Adrenal gland (tissue), 19 donors: ENCODE measurements at places on chromosomes 2 and 18.

- peak; percentile 40 for DNase-seq
These were observed 748 bp downstream of the FMNL2 start for GRCh38 chr2:152335726-152336118.

GRCh38 chr2:135948642-135949355 is 36.6 kb downstream of the DARS1 start:
- DNase-seq = no peak

DNA sequence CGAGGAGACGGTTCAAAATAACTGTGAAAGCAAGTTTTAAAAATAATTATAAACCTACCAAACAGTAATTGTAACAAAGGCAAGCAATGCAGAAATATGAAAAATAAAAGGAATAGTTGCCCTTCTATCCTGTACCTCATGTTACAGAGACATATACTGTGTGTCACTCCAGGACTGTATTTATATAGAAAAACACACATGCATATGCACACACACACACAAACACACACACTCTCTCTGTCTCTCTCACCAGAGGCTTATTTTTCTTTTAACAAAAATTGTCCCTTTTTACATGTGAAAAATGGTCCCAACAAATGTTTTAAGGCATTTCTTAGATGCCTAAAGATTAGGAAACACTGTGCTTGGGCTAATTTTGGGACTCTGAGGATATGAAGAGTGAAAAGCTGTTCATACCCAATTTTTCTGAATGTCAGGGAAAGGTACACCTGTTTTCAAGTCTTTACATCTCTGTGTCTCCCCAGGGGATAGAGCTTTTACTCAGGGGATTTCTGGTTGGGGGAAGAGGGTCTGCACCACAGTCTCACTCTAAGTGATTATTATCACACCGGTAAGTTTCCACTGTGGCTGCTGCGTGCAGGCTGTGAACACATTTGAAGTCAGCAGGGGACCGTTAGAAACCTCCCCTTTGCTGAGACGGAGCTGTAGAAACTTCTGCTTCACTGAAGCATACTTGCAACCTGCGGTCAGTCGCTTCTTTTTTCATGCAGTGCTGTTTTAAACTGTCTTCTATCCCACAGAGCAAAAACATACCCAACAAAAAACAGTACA is 51.4 kb upstream of the SPAG16 start:
- no peak for DNase-seq

DNA sequence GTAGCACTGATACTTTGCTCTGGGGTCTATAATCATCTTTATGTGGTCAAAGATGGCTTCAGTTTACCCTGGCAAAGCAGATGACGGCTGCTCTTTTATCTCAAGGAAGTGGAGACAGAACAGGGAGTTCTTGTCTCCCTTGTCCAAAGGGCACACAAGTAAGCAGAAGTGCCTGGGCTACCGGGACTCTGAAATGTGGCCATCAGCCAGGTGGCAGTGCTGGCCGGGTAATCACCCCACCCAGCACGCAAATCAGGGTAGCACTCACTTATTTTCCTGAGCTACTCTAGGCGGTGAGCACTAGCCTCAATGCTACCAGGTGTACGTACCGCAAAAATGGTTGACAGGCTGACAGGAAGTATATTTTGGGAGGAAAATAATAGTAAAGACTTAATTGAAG is 119.7 kb upstream of the ETAA1 start:
- no peak for DNase-seq

DNA sequence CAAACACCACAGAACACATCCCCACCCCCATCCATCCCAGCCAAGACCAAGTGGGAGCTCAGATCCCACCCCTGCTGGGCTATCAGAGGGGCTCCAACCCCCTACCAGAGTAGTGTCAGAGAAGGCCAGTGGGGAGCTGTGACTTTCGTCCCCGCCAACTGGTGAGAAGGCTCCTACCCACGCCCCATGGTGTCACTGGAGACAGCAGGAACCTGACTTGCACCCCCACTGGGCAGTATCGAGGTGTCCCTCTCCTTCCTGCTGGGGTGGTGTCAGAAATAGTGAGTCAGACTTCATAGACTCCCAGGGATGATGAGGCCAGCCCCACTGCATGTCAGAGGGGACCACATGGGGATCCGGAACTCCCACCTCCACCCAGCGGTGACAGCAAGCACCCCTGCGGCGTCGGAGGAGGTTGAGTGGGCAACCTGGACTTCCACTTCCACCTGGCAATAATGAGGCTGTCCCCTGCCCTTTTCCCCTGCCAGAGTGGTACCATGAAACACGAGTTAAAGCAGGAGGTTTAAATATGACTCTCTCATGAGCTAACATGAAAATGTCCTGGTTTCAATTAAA is 106.7 kb downstream of the CTIF start:
- DNase-seq = no peak

- no peak for DNase-seq
These were observed 32.6 kb downstream of the MRPL33 start for GRCh38 chr2:27804146-27804545.

- DNase-seq = no peak
These were observed 2.4 kb downstream of the SCYGR8 start for GRCh38 chr2:227748079-227748478.

DNA sequence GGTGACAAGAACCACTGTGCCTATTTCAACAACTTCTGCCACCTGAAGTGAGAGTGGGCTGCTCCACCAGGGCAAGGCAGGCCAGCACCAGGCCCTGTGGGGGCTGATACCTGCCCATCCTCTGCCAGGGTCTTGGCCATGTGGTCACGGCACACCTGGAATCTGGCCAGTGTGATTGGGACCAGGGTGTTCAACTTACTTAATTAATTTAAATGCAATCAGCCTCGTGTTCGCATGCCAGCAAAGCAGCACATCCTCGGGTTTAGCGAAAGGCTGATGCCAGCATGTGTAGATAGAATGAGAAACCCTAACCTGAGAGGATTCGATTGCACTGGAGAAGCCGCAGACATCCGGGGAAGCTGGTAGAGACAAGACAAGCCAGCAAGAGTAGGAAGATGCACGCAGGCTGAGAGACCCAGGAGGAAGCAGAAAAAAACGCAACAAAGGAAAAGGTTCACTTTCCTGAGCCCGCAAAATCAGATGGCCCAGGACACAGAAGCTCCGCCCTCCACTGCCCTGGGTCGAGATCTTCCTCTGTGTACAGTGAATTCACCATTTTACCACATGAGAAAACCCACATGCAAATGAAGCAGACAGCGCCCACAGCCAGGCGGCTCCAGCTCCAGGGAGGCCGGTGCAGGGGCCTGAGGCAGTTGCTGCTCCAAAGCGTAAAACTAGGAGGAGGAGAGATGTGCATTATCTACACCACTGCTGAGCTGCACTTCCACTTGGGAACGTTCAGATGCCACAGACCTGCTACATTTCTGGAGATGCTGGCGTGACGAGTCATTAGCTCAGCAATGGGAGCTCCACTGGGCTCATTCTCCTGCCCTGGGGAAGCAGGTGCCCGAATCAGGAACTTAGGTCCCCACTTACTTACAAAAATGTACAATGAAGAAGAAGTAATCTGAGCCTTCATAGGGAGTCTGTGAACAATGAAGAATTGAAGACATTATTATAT is 92.1 kb downstream of the TMEM18 start:
- DNase-seq = no peak

DNA sequence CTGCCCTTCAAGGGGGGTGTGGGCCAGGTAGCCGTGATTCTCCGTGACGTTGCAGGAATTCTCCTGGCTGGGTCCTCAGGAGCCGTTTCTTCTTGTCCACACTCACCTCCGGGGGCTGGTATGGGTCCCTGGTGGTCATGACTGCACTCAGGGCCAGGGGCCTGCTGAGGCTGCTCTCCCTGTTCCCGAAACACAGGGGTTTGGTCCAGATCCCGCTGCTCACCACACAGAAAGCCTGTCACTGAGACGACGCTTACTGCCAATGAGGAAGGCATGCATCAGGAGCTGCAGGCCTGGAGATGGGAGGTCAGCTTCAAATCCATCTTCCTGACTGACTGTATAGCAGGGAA is 160.7 kb downstream of the RTP5 start:
- peak; percentile 5 for DNase-seq

- no peak for DNase-seq
These were observed 146.6 kb upstream of the CHAC2 start for GRCh38 chr2:53620981-53621380.

- DNase-seq = no peak
These were observed 62.3 kb downstream of the ROCK1 start for GRCh38 chr18:21049306-21049705.

GRCh38 chr2:222521099-222521498 is 96.8 kb downstream of the SGPP2 start:
- DNase-seq = no peak

DNA sequence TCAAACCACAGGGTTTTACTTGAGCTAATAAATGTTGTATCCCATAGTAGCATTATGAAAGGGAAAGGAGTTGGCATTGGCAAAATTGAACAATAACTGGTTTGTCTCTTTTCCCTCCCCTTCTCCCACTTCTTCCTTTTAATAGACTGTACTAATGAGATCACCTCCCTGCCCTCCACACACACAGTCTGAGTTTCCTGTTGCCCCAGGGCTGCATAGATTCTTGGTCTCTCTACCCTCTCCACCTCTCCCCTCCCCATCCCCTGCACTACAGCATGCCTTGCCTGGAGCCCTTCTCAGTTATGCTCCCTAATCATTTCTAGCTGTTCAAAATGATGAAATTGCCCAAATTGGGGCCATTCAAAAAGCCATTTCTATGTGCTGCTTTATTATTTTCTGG is 37.2 kb upstream of the NEMP2 start:
- no peak for DNase-seq

DNA sequence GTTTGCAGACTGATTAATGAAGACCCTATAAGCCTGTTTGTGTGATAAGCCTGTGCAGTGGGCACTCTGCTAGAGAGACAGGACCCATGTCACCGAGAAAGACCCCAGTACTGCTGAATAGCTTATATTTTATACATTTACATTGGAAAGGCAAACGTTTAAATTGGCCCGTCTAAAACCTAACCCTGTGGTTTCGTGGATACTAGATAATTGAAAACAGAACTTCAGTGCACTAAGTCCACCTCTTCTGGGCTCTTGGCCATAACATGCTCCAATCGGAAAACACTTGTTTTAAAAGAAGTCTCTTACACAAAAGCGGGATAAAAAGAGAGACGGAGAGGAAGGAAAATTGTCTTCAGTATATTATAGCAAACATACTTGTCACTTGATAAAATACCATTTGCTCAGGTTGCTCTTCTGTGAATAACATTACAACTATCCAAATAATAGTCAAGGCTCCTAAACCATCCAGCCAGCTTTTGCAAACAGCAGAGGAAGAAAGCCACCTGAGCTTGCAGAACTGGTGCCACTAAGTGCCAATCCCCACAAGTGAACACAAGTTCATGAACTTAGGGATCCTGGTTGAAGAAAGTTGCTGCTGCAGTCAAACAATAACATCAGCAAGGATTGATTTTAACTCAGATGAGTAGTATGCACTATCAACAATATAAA is 218.4 kb upstream of the FN1 start:
- DNase-seq = no peak

- no peak for DNase-seq
These were observed 87.7 kb upstream of the LRP1B start for GRCh38 chr2:142218471-142218870.

DNA sequence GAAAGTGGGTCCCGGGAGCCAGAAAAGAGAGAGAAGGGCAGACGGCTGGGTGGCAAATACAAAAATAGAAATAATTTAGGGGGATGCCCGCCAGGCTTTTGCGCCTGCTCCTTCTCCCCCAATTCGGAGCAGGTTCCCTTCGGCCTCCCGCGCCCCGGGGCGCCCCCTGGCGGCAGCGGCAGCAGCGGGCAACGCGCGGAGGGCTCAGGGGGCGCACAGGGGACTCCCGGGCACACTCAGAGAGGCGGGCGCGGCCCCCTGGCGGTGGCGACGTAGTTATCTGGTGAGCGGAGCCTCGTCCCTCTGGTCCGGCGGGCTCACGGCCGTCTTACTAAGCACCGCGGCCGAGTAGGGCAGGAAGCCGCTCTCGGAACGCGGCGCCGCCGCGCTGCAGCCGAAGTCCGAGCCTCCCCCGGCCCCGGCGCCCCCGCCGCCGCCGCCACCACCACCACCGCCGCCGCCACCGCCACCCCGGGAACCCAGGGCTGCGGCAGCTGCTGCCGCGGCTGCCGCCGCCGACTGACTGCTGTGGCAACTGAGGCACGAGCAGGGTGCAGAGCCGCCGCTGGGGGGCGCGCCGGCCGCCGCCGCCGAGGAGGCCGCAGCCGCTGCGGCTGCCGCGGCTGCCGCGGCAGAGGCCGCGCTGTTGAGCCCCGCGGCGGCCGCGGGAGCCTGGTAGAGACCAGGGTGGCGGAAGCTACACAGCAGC is 3.8 kb downstream of the EVX2 start:
- no peak for DNase-seq

- DNase-seq = no peak
These were observed 164.7 kb downstream of the SLC8A1 start for GRCh38 chr2:40287195-40287594.

GRCh38 chr2:17912266-17912691 is 33.8 kb downstream of the KCNS3 start:
- DNase-seq = no peak

GRCh38 chr2:85409845-85410583 is at the start of gene CAPG:
Gene CAPG, minus strand, starts transcription at chr2:85410366. Its CDS starts 8,221 bp downstream, at chr2:85402145.
- no peak for DNase-seq

GRCh38 chr2:210541290-210541902 is 15.0 kb upstream of the CPS1 start:
- no peak for DNase-seq

DNA sequence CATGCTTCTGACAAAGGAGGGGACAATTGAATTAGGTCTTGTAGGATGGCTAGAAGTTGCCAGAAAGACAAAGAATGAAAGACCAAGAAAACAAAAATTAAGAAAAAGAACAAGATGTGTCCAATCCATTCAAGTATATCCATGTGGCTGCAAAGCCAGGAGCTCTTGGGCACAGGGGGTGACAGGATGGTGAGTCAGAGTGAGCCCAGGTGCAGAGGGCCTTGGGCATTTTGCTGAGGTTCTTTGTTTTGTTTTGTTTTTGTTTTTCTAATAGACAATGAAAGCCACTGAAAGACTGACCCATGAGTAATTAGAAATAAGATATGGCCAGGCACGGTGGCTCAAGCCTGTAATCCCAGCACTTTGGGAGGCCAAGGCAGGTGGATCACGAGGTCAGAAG is 104.6 kb upstream of the KLHL29 start:
- no peak for DNase-seq

DNA sequence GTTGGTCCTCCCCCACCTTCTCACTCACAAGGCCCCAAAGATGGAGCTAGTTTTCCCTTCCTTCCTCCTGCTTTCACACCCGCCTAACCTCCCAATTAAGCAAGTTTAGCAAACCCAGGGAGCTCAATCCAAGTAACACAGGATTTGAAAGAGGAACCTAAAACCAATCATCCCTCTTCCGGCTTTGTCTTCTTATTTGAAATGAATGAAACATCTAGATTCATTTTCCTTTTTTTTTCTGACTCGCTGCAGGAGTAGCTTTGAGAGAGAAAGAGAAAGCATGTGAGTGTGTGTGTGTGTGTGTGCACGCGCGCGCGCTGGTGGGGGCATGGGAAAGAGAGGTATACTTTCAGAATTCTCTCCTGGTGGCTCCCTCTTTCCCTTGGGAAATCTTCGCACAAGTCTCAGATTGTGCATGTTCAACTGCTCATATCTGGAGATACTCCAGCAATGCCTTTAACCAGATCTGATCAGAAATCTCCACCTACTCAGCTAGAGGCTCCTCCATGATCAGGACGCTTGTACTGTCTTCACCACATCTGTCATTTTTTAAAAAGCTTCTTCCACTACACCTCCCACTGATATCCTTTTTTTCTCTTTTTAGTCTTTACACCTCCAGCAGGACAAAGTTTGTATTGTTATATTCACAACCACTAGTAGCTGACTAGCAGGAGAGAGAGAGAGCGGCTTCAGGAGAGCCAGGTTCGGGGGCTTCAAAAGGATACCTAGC is 1.7 kb downstream of the SLC8A1 start:
- peak; percentile 28 for DNase-seq
